DMS53 (cell line): ENCODE measurements at places on chromosomes 2 and 18.

GRCh38 chr18:61820882-61821281 lies 71.9 kb downstream of the RNF152 start:
- DNase-seq: peak; percentile 28

- peak; percentile 69 for DNase-seq
These were observed 5.8 kb upstream of the DGUOK start for GRCh38 chr2:73920577-73921545.

DNA sequence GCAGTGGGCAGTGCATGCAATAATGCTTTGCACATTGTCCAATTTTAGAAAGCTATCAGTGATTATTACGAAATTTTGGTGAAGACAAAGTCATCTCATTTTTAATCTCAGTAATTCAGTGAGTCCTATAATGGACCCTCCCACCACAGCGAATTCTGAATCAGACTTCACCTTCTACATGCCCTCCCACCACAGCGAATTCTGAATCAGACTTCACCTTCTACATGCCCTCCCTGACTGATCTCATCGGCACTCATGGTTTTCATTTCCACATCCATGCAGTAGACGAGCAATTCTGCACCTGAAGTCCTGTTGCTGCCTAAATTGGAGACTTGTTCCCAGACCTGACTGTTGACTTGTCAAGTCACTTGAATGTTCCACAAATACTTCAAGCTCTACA lies 522.3 kb downstream of the EIPR1 start:
- no peak for DNase-seq

DNA sequence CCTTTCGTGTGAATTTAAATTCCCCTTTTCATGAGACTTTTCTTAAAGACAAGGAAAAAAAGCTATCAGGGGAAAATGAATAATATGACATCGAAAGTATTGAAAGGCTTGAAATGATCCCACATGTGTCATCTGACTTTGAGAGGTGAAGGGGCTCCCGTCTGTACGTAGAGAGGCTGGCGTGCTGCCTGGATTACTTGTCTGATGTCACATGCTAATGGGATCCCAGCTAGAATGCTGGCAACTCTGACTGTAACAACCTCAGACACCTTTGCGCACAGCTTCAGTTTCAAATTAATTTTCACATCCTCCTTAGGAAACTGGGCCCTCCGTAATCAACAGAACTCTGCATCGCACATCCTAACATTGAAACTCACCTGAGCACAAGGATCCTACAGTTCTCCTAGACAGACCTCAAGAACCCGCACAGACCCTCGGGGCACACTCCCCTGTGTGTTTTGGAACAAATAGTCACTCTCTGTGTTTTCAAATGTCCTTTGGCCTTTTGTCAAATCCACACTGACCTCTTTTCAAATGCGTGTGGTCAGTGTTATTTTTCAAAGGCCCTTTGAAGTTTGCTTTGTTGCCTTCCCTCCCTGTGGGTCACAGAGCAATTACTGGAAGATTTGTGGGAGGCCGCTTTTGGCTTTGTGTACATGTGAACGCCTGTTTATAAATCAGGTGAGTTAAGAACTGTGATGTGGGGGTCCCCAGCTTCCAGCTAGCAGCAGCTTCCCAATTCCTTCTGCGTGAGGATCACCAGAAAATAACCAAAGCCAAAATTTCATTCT lies 65.9 kb downstream of the IL1R2 start:
- DNase-seq: no peak

- DNase-seq: peak; percentile 65
These were observed 24.2 kb downstream of the COLEC12 start for GRCh38 chr18:476251-476664.
